ENCODE measurements at places on chromosomes 7 and 10. TPM values are rescaled to one million over a fixed set of nuclear protein-coding genes. Genes with fewer than 3 reads are reported as not detected.

Gene PCLO
- 4.0 TPM for total RNA-seq

Gene CC2D2B
- total RNA-seq: 0.24 TPM

Gene BHLHA15
- total RNA-seq: 0.25 TPM

Gene ZNF488
- total RNA-seq: 1.6 TPM

Gene NPY
- not detected for total RNA-seq

Gene FXYD4
- total RNA-seq: not detected

Gene TWNK
- total RNA-seq: 15.8 TPM

Gene PKD1L1
- 0.07 TPM for total RNA-seq

Gene CDNF
- 0.34 TPM for total RNA-seq

Gene MARVELD1
- 58.6 TPM for total RNA-seq

Gene TUBAL3
- total RNA-seq: 1.1 TPM

Gene IFIT3
- 54.8 TPM for total RNA-seq

Gene PTPN12
- 75.4 TPM for total RNA-seq

Gene C10orf105
- not detected for total RNA-seq

Gene CYP3A4
- total RNA-seq: not detected

Gene COMMD3
- 47.5 TPM for total RNA-seq

Gene TAS2R5
- 0.63 TPM for total RNA-seq

Gene FAM237B
- total RNA-seq: not detected

Gene AS3MT
- total RNA-seq: 6.4 TPM

Gene MSMB
- total RNA-seq: not detected

Gene PLAU
- 1,498 TPM for total RNA-seq

Gene FEZF1
- total RNA-seq: not detected

Gene AEBP1
- 11.6 TPM for total RNA-seq

Gene SPDYE9
- not detected for total RNA-seq

Gene DRGX
- not detected for total RNA-seq

Gene DENND2A
- total RNA-seq: 3.0 TPM

Gene KCP
- 0.03 TPM for total RNA-seq

Gene CLIP2
- total RNA-seq: 11.9 TPM

Gene CRYGN
- not detected for total RNA-seq

Gene AKR1C4
- total RNA-seq: not detected

Gene TMEM273
- total RNA-seq: not detected

Gene OR2A1
- not detected for total RNA-seq

Gene OR6V1
- not detected for total RNA-seq

Gene DPP6
- total RNA-seq: not detected

Gene MLXIPL
- 0.32 TPM for total RNA-seq

Gene KCND2
- not detected for total RNA-seq

Gene CACNB2
- not detected for total RNA-seq

Gene IPMK
- 4.5 TPM for total RNA-seq

Gene NPM3
- total RNA-seq: 126 TPM

All from foreskin keratinocyte (primary cell).